ENCODE measurements at places on chromosomes 12 and 14.

- no peak for DNase-seq
These were observed 54.3 kb downstream of the GALNT9 start for GRCh38 chr12:132275110-132275531.

DNA sequence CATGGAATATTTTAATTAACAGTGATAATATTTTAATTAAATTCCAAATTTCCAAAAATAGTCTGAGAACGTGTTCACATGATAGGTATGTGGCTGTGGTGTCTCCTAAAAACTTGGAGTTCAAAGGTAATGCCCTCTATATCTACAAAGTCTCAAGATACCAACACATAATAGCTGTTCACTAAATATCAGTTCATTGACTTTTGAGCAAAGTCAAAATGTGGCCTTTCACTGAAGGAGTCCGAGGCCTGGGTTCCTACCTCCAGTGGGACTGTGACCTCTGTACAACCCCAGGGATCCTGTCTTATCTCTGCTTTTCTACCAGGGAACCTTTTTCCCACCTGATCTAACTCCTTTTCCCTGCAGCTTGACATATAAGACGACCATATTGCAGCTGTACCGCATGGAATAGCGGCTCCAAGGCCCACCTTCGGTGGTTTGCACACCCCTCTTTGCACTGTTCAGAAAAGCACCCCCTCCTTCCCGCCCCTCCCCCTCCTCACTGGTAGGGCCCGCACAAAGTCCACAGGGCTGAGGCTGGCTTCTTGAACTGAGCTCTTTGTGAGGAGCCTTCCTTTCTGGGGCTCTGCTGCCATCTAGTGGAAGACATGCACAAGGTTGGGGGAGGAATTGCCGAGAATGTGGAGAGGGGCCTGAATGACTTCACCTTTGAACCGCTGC lies 3.1 kb downstream of the CCND2 start:
- DNase-seq: peak; percentile 80

- no peak for DNase-seq
These were observed 749.0 kb downstream of the MED13L start for GRCh38 chr12:115528466-115528865.

DNA sequence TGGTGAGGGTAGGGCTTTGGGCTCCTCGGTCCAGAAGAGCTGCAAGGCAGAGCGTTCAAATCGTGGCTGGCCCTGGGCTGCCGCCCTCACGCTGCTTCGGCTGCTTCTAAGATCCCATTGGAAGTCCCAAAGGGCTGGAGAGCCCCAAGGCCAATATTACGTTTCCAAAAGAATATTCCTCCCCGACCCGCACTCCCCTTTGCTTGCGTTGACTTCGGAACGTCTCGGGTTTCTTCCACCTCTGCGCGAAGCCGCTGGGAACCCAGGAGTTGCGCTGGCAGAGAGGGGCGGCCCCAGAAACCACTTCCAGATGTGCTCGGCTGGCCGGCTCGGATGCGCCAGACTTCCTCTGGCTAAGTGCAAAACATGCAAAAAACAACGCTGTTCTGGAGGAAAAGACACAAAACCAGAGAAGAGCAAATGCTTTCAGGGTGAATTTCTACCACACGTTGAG lies at the start of gene GLT8D2:
TSS of gene GLT8D2 (minus strand) at position 285 of the 454 bp plus-strand sequence. CDS start 30,539 bp downstream, outside the sequence.
- no peak for DNase-seq

GRCh38 chr12:123655420-123655819 lies 15.5 kb upstream of the TCTN2 start:
- DNase-seq: no peak

DNA sequence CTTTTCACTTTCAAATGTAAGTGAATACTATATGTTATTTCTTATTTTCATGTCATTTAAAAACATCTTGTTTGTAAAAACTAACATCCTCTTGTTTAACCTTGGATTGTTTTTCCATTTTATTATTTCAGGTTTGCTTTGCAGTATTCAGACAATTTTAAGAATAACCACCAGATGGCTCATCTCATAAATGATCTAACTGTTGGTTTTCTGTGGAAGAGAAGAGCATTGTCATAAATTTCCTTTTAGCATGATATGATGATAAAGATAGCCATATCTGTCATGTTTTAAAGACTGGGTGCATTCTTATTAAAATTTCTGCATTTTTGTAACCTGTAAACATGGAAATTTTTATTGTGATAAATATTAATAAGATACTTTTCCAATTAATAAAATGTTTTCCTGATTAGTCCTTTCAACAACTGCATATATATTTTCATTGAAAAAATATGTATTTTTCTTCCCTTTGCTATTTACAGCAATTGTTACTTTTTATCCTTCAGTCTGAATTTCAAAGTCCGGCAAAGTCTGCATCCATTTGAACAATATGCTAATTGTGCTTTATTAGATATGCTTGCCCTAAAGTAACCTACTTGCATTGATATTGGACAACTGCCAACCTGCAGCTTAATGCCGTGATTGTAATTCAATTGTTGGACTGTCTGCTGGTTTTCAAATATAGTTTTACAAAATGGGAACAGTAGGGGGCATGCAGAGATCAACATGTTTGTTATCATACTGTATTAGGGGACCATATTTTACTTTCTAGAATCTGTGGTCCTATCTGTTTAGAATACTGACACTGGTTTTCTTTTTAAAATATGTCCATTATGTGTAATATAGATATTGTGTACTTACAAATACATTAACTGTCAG lies 163.4 kb downstream of the GARIN6 start:
- DNase-seq: no peak

DNA sequence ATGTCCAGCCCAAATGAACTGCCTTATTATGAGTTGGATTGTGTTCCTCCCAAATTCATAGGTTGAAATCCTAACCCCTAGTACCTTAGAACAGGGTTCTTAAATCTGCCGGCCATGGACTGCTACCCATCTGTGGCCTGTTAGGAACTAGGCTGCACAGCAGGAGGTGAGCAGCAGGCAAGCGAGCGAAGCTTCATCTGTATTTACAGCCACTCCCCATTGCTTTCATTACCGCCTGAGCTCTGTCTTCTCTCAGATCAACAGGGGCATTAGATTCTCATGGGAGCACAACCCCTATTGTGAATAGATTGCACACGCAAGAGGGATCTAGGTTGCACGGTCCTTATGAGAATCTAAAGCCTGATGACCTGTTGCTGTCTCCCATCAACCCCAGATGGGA lies 9.8 kb upstream of the EML5 start:
- DNase-seq: no peak

GRCh38 chr12:2301531-2302461 lies 249.0 kb downstream of the CACNA1C start:
- DNase-seq: no peak

DNA sequence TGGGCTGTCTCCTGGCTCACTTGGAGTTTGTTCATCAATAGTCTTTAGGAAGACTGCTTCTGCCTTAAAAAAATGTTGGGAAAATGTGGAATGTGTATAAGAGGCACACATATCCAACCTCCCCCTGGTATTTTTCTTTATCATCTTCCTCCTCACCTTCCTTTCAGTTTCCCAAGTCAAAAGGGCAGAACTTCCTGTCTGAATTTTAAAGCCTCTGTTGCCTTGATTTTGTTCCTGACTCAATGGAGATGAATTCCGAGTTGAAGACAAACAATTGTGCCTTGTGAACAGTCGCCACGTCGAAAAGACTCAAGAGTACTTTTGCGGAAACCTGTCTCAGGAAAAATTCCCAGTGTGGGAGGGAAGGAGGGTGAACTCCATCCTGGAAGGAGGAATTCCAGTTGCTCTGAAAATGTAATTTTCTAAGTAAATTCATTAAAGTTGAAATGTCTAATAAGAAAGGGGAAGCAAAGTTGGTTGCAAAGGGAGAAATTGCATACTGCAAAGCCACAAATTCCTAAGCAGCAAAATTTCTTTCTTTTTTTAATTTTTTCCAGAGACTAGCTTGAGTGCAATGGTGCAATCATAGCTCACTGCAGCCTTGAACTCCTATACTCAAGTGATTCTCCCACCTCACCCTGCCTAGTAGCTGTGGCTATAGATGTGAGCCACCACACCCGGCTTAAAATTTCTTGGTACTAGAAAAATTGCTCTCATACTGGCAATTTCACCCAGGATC lies 50.2 kb upstream of the ELK3 start:
- no peak for DNase-seq

GRCh38 chr12:4813741-4814140 lies 93.5 kb downstream of the GALNT8 start:
- DNase-seq: no peak

GRCh38 chr14:104591506-104592291 lies 12.1 kb downstream of the C14orf180 start:
- no peak for DNase-seq

DNA sequence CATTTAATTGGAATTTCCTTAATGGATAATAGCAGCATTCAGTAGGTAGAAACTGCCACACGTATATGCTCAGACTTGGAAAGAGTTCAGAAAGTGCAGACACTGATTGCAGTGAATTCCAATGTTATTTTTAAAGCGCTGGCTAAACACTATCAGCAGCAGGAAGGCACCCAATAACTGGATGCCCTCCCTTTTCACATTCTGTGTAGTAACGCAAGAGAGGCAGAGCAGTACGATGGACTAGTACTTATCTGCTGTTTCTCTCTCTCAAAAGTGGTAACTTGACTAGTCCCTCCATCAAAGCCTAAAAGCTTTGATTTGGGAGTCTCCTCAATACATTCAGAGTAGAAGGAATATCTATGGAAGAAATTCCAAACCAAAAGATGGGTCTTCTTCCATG lies 791.0 kb downstream of the TMTC2 start:
- DNase-seq: no peak

DNA sequence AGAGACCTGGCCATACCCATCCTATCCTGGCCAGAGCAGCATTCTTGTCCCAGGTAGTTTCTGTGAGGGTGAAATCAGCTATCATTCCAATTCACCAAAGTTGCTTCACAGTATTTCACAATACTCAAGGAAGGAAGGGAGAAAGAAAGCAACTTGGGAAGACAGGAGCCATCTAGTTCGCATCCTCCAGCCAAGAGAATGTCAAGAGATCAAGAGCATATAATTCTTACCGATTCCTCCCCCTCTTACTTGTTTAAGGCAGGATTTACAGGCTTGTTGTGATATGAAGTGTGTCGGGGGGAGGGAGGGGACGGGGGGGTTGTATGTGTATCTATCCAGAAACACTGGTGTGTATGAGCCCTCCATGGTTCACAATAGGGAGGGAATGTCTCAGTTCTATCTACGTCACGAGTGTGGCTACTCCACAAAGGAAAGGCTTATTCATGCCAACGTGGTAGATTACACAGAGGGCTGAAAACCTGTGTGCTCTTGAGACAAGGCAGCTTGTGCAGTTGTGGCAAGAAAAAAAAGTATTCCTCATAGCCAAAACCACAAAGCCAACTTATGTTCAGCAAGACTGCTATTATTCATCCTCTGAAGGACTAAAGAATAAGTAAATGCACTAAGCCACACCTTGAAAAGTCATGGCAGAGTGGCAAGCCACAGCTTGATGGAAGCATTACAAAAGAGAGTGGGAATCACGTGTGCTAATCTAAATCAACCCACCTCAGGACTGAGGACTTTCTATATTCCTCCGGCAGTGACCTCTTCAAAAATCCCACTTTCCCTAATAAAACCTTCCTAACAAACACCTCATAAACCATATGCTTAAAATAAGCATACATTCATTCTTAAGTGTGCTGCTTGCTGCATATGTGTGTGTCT lies 35.0 kb downstream of the CORO1C start:
- DNase-seq: no peak

- DNase-seq: no peak
These were observed 18.8 kb upstream of the PRICKLE1 start for GRCh38 chr12:42608196-42608825.

GRCh38 chr14:61234215-61234916 lies 46.8 kb downstream of the TMEM30B start:
- no peak for DNase-seq

DNA sequence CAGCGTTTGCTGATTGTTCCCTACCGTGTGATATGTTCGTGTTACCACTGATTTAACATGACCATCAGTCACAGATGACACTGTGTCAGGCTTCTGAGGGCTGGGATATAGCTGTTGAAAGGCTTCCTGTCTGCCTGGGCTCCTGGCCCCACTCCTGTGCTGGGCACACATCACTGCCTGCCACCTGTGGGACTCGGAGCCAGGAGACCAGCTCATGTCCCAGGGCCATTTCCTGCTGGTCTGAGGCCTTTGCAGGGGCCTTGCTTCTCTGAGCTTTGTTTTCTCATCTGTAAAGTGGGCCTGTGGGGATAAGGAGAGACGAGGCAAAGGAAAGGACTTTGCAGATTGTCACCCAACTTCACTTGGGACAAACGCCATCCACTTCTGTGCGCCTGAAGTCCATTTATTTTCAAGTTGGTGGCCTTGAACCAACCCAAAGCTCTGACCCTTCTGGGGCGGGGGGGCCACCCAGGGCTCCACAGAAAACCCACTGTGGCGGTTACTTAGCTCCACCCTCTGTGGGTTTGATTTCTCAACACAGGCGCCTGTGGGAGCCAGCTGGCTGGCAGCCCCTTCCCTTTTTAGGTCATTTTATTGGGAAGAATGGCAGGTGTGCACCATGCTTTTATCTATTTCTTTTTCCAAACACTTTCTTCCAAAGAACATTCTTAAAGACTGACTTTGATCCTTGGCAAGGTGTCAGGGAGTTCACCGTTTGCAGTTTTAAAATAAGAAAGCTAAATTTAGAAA lies 54.1 kb downstream of the BEGAIN start:
- DNase-seq: no peak

DNA sequence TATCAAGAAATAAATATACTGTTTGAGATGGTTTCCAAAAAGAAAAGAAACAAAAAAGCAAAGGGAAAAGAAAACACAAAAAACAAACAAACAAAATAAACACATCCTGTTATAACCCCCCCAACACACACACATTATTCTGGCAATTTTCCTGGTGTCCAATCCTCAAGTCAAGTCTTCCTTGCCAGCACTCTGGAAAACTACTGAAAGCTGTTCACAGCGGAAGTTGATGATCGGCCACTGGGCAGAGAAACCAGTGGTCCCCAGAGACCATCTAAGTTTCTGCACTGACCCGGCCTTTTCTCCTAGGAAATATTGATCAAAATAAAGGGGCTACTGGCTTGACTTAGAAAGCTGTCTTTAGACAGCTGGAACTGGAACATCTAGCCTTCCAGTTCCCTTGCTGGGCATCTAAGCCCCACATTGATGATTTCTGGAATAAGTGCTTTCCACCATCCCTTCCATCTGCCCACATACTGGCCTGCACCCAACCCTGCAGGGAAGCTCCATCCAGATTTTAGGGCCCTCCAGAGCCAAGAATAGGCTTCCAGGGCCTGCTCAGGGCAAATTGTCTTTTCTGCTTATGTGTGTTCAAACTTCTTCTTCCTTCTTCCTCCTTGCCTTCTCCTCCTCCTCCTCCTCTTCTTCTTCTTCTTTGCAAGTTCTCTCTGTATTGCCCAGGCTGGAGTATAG lies 11.6 kb upstream of the PPP1CC start:
- DNase-seq: no peak

DNA sequence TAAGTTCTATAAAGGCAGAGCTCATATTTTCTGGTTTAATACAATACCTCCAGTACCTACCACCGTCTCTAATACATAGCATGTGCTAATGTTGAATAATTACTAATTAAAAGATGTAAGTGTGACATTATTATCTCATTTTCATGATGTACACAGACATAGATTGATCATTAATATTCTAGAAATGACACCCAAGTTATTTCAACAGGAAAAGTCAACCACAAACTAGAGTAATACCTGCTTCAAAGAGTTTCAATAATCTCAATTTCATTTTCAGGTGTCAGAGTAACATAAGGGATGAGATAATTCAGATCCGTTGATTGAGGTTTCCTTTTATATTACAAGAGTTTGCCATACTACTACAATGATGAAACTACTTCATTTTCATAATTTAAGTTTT lies 388.9 kb downstream of the SOX5 start:
- DNase-seq: no peak
